ENCODE measurements at places on chromosomes 2 and 18.

DNA sequence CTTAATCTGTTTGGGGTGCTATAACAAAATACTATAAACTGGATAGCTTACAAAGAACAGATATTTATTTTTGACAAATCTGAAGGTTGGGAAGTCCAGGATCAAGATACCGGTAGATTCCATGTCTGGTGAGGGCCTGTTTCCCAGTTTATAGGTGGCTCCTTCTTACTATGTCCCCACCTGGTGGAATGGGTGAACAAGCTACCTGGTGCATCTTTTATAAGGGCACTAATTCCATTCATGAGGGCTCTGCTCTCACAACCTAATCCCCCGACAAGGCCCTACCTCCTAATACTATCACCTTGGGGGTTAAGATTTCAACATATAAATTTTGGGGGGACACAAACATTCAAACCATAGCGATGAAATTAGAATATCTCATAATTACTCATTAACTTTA lies 15.6 kb upstream of the NEMP2 start:
- no peak for DNase-seq

DNA sequence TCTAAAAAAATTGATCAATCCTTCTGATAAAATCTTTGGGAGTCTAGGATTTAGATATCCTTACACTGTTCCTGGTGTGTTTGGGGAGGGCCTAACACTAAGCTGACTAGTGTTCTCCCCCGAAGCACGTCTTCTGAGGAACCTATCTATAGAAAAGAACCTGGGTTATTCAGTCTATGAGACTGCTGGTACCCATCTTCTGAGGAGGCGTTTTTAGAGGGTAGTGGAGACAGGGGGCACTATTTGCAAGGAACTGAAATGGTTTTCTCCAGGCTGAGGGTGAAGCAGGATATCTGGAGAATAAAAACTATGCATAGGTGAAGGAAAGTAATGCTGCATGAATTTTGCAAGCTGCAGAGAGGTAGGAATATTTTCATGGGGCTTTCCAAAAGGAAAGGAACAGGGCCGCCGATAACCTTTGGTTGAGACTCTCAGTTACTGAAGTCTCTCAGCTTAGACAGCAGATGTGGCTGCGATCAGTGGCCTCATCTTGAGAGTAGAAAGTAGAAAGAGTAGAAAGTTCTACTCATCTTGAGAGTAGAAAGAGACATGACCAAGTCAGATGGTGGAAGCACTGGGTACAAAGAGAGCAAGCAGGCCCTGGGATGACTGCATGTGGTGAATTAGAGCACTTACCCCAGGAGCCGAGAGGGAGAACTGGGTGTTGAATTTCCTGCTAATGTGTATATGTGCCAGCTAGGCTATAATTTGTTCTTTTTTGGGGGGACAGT lies 31.8 kb upstream of the KCNE4 start:
- no peak for DNase-seq

- DNase-seq = no peak
Observed at GRCh38 chr2:191832668-191833067, 14.2 kb downstream of the CAVIN2 start.

- no peak for DNase-seq
Observed at GRCh38 chr2:50840341-50841124, 191.4 kb downstream of the NRXN1 start.

DNA sequence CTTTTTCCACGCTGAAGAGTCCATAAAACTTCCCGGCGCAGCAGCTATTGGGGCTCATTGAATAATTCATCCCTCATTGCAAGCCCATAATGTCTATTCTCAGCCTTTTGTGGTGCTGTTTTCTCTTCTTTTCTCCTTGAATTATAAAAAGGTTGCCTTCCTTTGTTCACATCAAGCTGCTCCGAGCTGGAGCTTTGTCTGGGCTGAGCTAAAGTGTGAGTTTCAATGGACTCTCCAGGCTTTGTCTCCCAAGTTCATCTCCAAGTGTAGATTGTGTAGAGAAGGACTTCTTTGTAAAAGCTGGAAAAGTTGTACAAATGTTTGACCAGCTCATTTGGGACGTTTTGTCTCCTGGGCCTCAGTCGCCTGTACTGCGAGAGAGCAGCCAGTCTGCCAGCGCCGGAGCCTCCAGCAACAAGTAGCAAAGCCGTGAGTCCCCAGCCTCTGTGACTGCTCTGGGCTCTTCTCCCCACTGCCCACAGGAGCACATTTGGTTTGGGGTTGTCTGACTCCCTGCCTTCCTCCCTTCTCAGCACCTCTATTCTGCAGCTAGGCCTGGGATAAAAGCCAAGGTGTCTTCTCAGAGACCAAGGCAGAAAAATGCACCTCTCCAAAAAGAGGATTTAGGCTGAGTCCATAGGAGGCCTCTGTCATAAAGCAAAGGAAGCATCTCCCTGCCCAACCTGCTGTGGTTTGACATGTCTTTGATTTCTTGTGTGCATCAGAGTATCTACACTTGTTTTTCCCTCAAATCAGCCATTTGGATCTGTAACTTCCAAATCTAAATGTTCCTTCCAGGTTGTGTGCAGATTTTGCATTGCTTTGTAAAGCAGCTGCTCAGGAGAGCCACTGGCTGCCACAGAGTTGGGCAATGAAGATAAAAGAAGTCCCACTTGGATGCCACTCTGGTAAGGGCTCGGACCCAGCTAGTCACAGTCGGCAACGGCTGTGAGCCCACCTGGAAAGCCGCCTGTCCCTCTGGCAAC lies 6.4 kb downstream of the PAX3 start:
- DNase-seq = no peak

- DNase-seq = no peak
Observed at GRCh38 chr2:25065768-25066167, 23.9 kb downstream of the EFR3B start.

DNA sequence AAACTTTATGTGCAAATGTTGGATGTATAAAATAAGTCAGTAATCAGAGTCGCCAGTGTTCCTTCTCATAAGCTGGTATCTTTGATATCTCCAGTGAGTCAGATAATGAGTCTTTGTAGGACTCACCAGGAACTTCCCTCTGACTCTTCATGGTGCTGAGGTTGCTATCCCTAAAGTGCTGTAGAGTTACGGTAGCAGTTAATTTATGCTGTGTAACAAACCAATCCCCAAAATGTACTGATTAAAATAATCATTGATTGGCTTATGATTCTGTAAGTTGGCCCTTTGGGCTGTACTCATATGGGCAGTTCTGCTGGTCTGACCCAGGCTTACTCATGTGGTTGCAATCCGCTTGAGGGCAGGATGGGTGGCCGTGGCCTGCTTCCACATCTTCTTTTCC lies 43.8 kb downstream of the MAIP1 start:
- no peak for DNase-seq

DNA sequence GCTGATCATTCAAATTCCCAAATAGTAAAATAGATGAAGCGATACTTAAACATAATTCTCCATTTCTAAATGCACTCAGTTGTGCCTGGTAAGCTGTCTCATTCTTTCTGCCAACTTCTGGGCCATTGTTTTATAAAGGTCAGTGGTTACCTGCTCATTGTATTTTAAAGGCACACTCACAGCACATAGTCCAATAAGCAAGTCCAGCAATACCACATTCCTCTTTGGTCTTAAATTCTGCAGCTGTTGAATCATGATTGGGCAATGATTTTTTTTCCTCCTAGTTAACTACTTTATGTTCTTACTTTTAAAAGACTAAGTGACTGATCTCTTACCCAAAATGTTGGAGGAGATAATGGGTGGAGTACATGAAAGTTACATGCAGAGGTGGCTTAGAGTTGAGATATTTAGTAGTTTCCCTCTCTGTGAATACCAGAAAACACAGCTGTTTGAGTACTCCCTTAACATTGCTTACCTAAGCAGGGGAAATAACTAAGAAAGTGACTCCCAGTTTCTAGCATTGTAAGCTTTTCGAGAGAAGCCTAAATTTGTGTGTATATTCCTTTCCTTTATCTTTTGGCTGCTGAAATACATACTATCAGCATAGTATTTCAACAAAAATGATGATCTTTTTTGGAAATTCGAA lies 220.7 kb downstream of the CAMKMT start:
- no peak for DNase-seq

DNA sequence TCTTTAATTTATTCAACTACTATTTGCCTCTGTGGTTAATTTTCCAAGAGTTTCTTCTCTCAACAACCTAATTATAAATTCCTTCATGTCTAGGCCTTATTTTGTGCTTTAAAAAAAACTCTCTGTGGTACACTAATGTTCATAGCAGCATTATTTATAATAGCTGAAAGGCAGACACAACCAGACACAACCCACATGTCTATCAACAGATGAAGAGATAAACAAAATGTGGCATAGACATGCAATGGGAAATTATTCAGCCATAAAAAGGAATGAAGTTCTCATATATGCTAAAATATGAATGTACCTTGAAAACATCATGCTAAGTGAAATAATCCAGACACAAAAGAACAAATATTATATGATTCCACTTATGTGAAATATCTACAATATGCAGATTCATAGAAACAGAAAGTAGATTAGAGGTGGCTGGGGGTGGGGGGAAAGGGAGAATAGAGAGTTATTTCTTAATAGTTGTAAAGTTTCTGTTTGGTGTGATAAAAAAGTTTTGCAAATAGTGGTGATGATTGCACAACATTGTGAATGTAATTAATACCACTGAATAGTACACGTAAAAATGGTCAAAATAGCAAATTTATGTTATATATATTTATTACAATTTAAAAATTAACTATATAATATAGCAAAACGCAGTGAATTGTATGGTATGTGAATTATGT lies 28.1 kb upstream of the RASGRP3 start:
- DNase-seq = no peak

DNA sequence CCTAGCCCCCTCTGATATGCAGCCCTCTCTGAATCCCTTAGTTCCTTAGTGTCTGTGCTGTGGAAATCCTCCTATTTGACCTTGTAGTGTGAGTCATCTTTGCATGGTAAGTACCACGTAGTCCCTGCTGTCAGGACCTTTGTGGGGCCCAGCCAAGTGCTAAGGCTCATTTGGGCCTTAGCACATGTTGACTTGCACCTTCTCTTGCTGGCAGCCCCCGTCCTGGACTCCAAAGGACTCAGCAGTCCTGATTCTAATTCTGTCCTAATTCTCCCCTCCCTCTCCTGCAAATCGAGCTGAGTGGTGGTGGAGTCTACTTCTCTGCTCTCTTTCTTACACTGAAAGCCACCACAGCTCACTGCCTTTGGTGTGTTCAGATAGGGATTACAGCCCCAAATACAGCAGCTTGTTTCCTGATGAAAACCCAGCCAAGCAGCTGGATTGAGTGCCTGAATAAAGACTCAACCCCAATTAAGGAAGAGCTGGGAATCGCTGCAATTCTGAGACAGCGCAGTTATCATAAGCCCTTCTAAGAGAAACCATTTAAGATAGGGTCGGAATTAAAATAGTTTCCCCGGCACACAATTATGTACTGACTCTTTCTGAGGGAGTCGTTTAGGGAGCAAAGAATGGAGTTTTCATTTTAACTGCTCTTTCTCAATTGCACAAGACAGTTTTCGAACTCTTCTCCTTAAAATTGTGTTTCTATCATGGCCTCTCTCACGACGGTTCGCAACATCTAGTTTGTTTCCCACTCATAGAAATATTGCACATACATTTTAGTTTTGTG lies 215.6 kb upstream of the TNP1 start:
- DNase-seq = no peak

- DNase-seq = no peak
Observed at GRCh38 chr2:66439812-66440542, 5.1 kb downstream of the MEIS1 start.

DNA sequence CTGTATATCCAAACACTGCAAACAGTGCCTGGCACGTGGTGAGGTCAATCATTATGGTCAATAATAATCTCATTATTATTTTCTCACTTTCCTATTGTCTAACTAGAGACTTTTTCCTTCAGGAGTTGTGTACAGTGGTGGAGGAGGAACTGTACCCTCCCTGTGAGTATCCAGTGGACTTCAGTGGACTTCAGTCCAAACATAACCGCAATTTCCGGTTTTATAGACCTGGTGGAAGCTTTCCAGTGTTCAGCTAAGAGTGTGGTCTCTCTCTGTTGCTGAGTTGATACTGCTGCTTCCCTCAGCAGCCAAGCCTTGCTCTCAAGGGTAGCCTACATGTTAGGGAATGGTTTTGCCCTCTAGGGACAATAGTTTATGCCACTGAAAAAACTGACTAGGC lies 447.1 kb downstream of the TMEM182 start:
- no peak for DNase-seq

DNA sequence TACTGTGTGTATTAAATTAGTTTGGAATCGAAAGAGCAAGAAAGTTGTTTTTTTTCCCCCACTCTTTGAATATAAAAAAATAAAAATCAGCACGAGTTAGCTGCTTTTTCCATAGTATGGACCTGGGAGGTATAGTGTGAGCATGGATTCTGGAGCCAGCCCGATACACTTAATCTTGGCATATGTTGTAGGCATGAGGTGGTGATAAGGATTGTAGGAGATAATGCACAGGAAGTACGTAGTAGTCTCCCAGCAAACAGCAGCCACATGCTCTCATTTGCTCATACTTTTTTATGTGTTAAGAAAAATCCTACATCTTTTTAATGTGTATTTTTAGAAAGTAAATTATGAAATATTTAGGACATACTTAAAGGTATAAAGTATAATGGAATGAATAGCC lies 2.1 kb upstream of the DNAJC27 start:
- DNase-seq = no peak

GRCh38 chr18:10784596-10785202 lies 258.9 kb downstream of the NAPG start:
- DNase-seq = no peak

GRCh38 chr2:23589739-23590138 lies 204.8 kb downstream of the KLHL29 start:
- DNase-seq = no peak

GRCh38 chr18:11951390-11951851 lies 29.9 kb upstream of the IMPA2 start:
- DNase-seq = no peak

GRCh38 chr2:189798312-189799029 lies 14.2 kb downstream of the PMS1 start:
- no peak for DNase-seq

GRCh38 chr2:178404368-178404767 lies 46.6 kb downstream of the PRKRA start:
- DNase-seq = no peak

DNA sequence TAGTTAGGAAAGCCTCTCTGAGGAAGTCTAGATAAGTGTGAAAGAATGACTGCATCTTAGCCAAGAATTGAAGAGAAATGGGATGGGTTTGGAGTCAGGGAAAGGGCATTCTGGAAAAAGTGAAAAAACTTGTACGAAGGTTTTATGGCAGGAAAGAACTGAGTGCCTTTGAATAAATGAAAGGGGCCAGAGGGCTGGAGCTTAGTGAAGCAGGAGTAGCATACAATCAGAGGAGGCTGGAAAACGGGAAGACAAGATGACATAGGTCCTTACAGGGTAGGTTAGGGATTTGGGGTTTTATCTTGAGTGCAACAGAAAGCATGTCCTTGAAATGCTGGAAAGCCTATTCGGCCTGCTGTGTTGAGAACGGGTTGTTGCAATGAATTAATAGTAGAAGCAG lies 152.6 kb upstream of the RND3 start:
- no peak for DNase-seq

GRCh38 chr2:151067658-151068369 lies 193.8 kb downstream of the RBM43 start:
- no peak for DNase-seq

DNA sequence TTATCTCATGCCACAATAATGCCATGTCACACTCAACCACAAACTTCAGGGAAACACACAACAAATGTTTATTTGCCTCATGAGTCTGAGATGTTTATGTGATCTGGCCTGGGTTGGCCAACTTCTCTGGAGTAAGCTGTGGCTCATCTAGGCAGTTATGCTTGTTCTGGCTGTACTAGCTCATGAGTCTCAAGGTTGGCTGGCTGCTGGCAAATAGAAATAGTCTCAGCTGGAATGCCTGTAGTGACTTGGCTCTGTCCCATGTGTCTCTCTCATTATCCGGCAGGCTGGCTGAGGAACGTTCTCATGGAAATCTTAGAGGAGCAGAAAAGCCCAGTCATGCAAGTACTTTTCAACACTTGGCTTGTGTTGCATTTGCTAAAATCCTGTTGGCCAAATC lies 234.9 kb upstream of the CDH2 start:
- DNase-seq = no peak

All from HL-60 (cell line).